ENCODE measurements at places on chromosomes 2 and 18. TPM values are rescaled to one million over a fixed set of nuclear protein-coding genes. Genes with fewer than 3 reads are reported as not detected.

DNA sequence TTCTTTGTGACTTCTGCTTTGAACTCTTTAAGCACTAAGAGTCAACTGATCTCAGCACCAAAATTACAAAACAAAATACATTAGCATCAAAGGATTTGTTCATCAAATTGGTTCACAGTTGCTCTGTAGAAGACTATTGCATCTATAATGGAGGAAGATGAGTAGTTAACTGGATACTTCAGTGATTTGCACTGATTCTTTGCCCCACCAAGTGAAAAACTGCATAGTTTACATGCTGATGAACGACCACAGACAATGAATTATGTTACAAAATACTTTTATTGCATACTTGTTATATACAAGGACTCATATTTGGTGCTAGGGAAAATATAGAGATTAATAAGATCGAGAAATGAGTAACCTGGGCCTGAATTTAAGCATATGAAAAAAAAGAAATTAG lies 107.2 kb downstream of the SCG2 start:
- no peak for DNase-seq

GRCh38 chr18:33210575-33211189 lies 229.8 kb downstream of the CCDC178 start:
- peak; percentile 33 for DNase-seq

GRCh38 chr2:69789175-69789721 lies 40.2 kb upstream of the GMCL1 start:
- peak; percentile 17 for DNase-seq

- DNase-seq = no peak
These were observed 6.5 kb upstream of the ACTG2 start for GRCh38 chr2:73886357-73886756.

- DNase-seq = no peak
These were observed 104.6 kb upstream of the RMDN2 start for GRCh38 chr2:37820471-37820986.

GRCh38 chr18:39186008-39186407 lies 1620.4 kb upstream of the CELF4 start:
- no peak for DNase-seq

- DNase-seq = no peak
These were observed 134.4 kb upstream of the ST6GAL2 start for GRCh38 chr2:107020392-107020791.

DNA sequence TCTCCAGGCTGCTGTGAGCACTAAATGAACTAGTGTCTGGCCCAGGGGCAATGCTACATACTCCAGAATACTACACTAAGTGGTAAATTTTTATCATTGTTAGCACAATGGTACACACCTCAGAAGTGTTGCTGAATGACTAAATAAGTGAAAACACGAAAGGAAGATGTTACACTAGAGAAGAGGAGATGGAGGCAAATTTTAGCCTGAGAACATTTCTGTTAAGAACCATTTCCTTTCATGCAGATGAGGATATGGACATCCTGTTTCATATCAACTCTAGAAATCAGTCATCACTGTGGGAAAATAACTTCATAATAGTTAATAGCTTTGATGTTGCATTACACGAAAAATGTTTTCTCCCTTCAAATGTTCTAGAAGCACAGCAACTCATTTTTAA lies 117.6 kb upstream of the STK17B start:
- no peak for DNase-seq

GRCh38 chr18:3159830-3160229 lies 59.9 kb downstream of the MYOM1 start:
- DNase-seq = no peak

COL4A3 gene
- total RNA-seq = not detected

TMEM185B gene
- 19.2 TPM for total RNA-seq

TSPYL6 gene
- not detected for total RNA-seq

MOGAT1 gene
- total RNA-seq = not detected

CYBRD1 gene
- total RNA-seq = 14.6 TPM
